ENCODE measurements at places on chromosomes 16 and 17. TPM values are rescaled to one million over a fixed set of nuclear protein-coding genes. Genes with fewer than 3 reads are reported as not detected.

Gene PLLP
- total RNA-seq, result not detected

Gene USP43
- total RNA-seq, result not detected

Gene ATP2A1
- under 0.01 TPM for total RNA-seq

Gene CES1
- 5.6 TPM for total RNA-seq

Gene ST6GALNAC1
- total RNA-seq, result 0.54 TPM
